ENCODE measurements at places on chromosomes 13 and 19. TPM values are rescaled to one million over a fixed set of nuclear protein-coding genes. Genes with fewer than 3 reads are reported as not detected.

Gene RPS5
- 555 TPM for polyA plus RNA-seq

Gene MAST1
- 29.6 TPM for polyA plus RNA-seq

Gene ZFP82
- 5.5 TPM for polyA plus RNA-seq

Gene GSX1
- not detected for polyA plus RNA-seq

Gene PNPLA6
- polyA plus RNA-seq: 264 TPM

Gene AMH
- polyA plus RNA-seq: 1.8 TPM

Data from adrenal gland (tissue), 19 donors.